ENCODE measurements at places on chromosomes 2 and 18.

- peak; percentile 3 for DNase-seq
These were observed 123.4 kb upstream of the DSEL start for GRCh38 chr18:67639872-67640271.

- DNase-seq, result no peak
These were observed 11.0 kb downstream of the CDH7 start for GRCh38 chr18:65761636-65762295.

- DNase-seq, result peak; percentile 21
These were observed 74.3 kb upstream of the KYNU start for GRCh38 chr2:142803158-142803557.

DNA sequence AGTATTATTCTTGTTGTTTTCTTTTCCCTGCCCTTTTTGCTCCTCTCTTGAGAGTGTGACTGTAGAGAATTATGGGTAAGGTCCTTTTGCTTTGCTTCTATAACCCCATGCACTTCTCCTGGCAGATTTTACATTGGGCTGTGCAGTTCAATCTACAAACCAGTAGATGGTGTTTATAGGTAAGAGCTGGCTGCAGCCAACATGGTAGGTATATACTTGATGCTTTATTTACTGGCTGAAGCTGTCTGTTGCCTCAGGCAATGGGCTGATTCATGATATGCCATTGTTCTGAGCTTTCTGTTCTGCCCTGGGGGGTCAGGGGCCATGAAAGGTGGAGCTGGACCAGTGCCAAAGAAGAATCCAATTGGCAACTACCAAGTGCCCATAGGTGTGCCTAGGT, 48.3 kb upstream of the MYL1 start:
- no peak for DNase-seq

- no peak for DNase-seq
These were observed 320.1 kb downstream of the CYP26B1 start for GRCh38 chr2:71827524-71827901.

Measured in iris pigment epithelial cell (primary cell).